ENCODE measurements at places on chromosomes 16 and 17. TPM values are rescaled to one million over a fixed set of nuclear protein-coding genes. Genes with fewer than 3 reads are reported as not detected.

- DNase-seq: no peak
Measured at GRCh38 chr16:26913851-26914250, 152.9 kb upstream of the C16orf82 start.

GRCh38 chr16:14181371-14182050 lies 110.4 kb downstream of the MRTFB start:
- no peak for DNase-seq

- no peak for DNase-seq
Measured at GRCh38 chr17:60542071-60542470, 16.0 kb upstream of the APPBP2 start.

DNA sequence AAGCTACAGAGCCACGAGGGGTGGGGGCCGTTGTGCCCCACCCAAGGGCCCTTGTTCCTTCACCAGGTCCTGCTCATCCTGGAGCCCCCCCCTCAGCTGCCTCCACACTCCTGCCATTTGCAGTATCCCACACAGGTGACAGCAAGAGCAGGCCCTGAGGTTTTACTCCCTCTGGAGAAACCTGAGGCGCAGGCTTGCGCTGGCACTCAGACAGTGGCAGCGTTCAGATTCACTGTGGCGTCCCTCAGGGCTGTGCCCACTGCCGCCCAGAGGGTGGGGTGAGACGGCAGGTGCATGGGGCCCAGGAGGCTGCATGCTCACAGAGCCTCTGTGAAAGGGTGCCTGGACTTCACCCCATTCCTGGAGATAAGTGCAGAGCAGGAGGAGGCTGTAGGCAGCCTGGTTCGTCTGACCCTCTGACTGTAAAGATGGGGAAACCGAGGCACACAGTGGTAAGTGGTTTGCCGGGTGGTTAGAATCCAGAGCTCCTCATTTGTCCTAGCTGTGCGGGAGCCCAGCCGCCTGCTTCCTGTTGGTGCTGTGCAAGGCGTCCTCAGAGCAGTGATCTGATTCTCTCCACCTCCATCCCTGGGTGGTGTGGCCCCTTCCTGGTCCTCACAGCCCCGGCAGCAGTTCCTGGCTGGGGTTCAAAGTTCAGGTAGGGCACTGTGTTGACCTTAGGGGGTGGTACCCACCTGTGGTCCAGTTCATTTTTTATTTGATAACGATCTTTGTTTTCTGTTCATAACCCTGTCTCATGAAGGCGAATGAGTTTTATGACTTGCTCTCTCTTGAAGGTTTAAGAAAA lies 1.6 kb downstream of the SPIRE2 start:
- DNase-seq: no peak

Gene CCDC154
- not detected for polyA plus RNA-seq

Gene TEX19
- polyA plus RNA-seq: not detected

Gene PRCD
- 1.3 TPM for polyA plus RNA-seq

Measured in naive thymus-derived CD4-positive, alpha-beta T cell (primary cell).